NCI-H1436 treated with DMSO at 0.1 percent for 48 hours (cell line): ENCODE measurements at places on chromosomes 13 and 19.

DNA sequence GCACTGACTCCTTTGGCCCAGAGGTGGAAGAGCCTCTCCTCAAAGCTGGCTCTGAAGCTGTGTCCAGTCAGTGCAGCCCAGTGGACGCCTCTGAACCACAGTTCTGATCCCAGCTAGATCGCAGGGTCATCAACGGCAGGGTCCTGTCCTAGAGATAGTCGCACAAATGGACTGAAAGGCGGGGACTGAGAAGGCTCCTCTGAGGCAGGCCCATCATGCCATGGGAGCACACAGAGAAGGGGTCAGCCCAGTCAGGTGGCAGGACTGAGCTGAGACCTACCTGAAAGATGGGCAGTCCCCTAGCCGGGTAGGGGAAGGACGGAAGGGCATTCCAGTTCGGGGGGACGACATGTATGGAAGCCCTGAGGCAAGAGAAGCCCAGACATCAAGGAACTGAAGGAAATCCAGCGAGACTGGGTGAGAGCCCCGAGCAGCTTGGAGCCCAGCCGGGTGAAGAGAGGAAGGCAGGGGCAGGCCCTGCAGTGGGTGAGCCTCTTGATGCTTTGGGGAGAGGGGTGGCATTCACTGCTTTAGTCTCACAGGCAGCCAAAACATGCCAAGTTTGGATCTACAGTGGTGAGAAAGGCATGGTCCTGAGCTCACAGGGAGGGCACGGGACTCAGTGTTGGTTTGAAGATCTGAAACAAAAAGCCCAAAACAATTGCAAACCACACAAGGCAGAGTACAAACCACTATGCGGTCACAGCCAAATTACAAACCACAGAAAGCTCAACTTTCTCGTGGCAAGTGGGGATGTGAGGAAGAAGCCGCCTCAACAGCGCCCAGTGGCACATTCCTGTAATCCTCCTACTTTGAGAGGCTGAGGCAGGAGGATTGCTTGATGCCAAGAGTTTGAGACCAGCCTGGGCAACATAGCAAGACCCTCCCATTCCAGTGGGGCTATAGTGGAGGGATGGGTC, 10.0 kb downstream of the CALM3 start:
- no peak for DNase-seq

DNA sequence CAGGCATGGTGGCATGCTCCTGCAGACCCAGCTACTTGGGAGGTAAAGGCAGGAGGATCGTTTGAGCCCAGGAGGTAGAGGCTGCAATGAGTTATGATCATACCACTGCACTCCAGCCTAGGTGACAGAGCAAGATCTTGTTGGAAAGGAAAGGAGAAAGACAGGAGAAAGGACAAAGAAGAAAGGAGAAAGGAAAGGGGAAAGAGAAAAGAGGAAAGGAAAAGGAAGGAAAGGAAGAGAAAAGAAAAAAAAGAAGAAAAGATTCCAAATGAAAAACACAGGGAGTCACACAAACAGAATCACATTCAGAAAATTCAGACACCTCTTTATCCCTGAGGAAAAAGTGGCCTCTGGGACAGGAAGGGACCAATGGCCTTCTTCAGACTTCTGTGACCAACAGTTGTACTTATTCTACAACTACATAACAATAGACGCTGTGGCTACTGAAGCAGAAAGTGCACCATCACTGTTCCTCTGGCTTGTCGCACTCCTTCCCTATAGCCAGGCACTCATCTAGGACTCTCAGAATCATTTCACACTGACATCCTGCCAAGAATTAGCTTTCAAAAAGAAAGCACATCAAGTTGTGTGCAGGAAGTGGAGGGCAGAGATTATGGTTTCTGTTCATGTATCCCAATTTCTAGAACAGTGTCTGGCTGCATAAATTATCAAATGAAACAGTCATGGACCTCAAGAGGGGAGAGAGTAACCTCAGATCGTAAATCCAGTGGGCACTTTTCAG, 5.9 kb downstream of the MTMR6 start:
- DNase-seq, result no peak

- no peak for DNase-seq
These were observed 621 bp downstream of the SOX21 start for GRCh38 chr13:94711561-94712286.

DNA sequence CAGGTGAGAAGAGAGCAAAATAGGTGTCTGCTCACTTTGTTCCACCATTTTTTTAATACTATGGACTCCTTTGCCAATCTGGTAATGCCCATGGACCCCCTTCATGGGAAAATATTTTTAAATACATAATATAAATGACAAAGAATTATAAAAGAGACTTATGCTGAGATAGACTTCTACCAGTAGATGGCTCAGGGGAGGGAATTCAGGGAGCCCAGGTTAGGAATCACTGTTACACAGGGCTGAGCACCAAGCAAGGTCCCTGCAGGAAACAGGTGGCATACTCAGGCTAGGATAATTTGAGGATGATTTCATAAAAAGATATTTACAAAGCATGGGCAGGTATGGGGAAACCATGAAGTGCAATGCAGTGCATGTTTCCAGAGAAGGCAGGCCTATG, 525.9 kb downstream of the FGF9 start:
- no peak for DNase-seq

DNA sequence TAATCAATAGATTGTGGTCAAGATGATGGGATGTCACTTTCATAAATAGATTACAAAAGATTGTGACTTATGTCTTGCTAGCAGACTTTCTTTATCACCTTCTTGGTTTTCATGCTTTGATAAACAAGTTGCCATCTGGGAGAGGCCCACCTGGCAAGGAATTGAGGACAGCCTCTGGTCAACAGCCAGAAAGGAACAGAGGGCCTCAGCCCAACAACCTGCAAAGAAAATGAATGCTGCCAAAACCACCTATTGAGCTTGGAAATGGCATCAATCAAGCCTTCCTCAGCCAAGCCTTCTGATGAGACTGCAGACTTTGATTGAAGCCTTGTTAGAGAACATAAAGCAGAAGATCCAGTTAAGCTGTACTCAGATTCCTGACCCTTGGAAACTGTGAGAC, 288.6 kb downstream of the SPRY2 start:
- DNase-seq, result no peak

GRCh38 chr13:76226941-76227340, 590.8 kb downstream of the LMO7 start:
- no peak for DNase-seq

DNA sequence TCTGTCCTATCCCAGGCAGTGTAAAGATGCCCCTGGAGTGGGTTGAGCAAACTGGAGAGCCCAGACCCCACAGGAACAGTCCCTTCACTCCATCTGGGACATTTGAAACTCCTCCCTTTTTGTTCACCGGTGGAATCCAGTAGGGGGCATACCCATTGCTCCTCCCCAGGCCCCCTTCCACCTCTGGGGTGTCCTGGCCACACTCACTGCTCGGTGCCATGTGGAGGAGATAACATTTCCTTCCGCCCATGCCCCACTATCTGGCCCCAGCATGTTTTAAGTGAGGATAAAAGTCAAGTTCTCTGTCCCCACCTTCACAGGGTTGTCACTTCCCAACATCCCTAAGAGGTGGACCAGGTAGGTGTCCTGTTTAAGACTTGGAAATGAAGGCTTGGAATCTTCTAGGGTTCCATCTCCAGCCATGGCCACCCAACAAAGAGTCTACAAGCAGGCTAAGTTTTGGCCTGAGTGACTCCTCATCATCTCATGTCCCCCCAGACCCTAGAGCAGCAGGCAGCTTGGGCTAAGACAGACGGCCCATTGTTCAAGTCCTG, 9.3 kb downstream of the ZNF526 start:
- no peak for DNase-seq

GRCh38 chr13:66700117-66700601, 530.0 kb downstream of the PCDH9 start:
- no peak for DNase-seq

DNA sequence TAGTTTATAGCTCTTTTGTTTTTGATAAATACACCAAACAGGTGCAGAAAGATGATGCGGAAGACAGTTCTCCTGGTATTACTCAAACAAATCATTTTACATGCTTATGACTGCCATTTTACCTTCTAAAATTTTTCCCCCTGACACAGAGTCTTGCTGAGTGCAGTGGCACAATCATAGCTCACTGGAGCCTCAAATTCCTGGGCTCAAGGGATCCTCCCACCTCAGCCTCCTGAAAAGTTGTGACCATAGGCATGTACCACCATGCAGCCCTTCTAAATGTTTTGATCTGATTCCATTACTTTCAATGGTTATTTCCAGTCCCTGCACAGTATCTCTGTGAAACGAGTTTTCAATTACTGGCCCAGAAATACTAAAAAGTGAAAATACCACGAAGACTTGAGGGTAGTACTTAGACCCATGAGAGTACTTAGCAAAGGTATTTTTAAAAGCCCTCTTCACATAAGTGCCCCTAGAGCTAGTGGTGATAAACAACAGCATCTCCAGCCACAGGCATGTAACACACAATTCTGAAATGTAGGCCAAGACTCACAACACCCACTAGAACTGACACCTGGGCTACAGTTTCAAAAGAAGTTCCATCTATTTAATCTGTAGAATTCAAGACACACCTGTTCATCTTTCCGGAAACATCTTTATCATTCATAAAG, 11.3 kb downstream of the HSPH1 start:
- DNase-seq, result no peak

- DNase-seq, result no peak
These were observed 31.8 kb upstream of the USE1 start for GRCh38 chr19:17183271-17183761.

DNA sequence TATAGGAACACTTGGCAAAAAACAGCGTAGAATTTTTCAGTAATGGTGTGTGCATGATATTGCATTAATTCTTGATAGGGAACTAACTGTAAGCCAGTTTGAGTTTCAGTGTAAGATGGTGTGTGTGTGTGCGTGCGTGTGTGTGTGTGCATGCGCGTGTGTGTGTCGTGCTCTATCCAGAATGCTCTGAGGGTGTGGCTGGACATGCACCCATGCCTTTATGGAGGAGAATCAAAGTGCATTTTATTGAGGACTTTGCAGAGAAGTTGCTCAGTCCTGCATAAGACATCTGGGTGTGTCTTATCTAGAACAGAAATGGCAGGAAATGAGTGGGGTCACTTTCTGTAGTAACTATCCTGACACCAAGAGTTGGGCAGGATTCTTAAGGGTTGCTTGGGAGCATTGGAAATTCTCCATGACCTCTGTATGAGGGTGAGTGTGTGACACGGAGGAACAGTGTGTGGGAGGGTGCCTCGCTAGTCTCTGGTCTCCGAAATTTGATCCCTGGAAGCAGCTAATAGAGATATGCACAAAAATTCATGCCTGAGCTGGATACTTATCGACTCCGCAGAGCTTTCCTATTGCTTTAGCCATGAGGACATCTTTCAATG, 252.2 kb downstream of the TSHZ3 start:
- no peak for DNase-seq

DNA sequence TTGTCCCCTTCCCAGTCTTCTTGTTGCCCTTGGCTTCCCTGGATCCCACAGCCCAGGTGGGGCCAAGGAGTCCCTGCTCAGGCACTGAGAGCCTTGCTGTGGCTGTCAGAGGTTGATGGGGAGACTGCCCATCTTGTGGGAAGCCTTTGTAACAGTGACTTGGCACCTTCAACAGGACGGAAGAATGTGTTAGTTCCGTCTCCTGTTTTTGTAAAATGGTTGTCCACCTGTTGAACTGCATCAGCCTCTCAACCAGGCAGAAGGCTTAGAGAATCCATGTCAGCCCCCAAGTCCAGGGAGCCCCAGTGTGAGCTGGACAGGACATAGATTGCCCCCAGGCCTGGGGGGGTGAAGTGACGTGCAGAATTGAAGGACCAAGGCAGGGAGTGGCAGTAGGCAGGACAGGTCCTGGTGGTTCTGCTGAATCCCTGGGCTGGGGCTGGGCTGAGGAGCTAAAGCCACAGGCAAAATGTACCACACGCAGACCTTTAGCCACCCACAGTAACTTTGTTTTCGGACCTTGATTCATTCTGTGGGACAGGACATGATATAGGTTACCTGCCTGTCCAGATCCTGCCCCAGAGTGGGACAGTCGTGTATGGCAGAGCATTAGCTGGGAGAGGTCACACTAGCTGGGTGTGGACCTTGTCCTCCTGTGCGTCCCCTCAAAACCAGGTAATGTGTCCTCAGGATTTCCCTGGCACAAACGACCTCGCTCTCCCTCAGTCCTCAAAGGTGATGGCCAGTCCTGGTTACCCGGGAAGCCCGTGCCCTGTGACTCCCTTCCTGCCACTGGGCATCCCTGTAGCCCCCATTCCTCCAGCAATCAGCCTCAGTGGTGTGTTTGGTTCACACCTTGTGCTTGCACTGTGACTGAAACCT, 47.0 kb downstream of the GATAD2A start:
- no peak for DNase-seq

DNA sequence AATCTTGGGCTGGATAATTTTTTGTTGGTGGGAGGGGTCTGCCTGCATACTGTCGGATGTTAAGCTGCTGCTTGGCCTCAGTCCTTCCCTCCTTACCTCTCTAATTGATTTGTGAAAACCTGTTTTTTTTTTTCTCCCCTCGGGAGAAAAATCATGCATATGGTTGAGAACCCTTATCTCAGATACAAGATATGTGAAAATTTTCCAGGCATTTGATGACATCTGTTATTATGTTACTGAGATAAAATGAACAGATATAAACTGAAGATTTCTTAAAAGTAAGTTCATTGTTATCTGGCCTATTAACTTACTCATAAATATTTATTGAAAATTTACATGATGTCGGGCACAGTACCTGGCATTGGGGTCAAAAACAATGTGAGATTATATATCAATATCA, 1375.7 kb downstream of the PCDH9 start:
- no peak for DNase-seq

- DNase-seq, result no peak
These were observed 46.8 kb downstream of the TEX26 start for GRCh38 chr13:30978981-30979956.

DNA sequence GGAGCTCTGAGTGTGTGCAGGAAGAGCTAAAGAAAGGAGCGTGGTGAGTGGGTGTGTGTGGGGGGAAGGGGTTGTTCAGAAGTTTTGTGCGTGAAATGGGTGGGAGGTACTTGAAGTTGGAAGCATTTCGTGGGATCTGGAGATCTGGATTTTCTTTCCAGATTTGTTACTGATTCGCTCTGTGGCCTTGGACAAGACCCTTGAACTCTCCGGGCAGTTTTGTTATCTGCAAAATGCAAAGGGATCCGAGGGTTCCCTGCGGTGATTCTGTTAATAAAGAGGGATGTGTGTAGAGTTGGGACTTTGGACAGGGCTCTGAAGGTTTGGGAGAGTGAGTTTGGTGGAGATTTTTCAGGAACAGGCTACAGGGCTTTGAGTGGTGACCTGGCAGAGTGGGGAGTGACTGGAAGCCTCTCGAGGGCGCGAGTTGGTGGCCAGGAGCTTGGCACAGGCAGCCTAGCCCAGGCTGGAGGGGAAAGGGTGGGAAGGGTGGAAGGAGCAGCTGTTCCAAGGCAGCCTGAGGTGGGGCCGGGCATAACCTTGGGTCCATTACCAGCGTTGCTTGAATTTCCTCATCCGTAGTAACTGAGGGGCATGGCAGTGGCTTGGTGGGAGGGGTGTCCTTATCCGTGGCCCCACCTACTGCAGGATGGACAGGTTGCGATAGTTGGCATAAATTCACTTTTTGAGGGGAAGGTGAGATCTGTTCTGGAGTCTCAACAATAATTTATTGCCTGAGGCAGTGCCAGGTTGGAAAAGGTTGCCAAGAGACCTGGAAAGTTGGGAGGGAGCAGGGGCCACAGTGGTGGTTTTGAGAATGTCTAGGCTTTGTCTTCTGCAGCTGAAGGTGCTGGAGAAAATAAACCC, 2.1 kb downstream of the ACTN4 start:
- DNase-seq, result no peak
